ENCODE measurements at places on chromosomes 7 and 10.

- no peak for DNase-seq
These were observed 233.9 kb downstream of the ZNF248 start for GRCh38 chr10:37623506-37623905.

DNA sequence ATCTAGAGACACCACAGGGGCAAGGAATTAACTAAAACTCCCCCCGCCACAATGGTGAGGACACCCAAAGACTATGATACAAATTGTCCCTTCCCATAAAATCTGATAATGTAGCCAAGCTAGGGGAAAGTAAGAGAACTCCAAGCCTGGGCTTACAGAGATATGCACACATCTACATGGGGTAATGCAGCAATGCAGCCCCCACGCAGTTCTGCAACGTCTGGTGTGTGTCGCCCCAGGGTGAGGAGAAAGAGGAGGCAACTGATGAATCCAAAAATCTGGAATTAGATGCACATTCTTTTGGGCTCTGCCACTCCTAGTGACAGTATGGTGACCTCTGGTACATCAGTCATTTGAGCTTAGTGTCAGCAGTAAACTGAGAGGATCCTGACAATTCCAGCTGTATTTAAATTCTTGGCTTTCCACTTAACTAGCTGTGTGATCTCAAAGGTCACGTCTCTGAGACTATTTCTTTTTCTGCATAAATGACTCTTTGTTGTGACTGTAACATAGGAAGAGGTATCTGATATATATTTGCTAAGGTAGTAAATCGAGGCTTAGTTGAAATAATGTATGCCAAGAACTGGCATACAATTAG lies 51.5 kb downstream of the PIP4K2A start:
- DNase-seq, result no peak

- DNase-seq, result no peak
These were observed 30.5 kb upstream of the ARMC3 start for GRCh38 chr10:22897371-22897770.

DNA sequence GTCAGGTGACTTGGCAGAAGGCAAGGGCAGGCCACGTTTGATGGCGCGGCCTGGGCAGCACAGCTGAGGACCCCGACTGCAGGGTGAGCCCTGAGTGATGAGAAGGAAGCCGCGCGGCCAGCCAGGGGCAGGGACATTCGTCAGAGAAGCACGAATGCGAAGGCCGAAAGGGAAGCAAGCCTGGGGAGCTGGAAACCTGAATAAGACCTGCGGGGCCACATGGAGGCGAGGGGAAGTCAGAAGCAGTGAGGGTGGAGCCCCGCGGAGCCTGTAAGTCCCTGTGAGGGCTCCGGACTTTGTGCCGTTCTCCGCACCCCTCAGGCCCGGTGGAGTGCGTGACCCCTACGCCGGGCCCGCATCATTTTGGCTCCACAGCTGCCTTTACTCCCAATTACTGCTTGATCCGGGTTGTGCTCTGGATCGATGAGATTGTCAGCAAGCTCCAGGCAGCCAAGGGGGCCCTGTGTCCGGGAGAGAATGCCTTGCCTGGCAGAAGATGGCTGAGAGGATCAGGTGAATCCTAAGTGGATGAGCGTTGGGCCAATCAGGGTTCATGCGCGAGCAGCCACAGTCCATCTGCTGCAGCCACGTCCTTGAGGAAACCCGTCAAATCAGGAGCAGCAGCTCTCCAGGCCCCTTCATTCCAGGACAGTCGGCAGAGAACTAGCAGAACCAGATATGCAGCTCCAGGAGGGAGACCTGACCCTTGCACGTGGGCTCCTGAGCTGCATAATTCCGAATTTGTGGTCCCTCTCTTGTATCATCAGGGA lies 293.3 kb upstream of the SHH start:
- no peak for DNase-seq

- DNase-seq, result peak; percentile 27
These were observed 58.2 kb upstream of the YAE1 start for GRCh38 chr7:39507866-39508551.

DNA sequence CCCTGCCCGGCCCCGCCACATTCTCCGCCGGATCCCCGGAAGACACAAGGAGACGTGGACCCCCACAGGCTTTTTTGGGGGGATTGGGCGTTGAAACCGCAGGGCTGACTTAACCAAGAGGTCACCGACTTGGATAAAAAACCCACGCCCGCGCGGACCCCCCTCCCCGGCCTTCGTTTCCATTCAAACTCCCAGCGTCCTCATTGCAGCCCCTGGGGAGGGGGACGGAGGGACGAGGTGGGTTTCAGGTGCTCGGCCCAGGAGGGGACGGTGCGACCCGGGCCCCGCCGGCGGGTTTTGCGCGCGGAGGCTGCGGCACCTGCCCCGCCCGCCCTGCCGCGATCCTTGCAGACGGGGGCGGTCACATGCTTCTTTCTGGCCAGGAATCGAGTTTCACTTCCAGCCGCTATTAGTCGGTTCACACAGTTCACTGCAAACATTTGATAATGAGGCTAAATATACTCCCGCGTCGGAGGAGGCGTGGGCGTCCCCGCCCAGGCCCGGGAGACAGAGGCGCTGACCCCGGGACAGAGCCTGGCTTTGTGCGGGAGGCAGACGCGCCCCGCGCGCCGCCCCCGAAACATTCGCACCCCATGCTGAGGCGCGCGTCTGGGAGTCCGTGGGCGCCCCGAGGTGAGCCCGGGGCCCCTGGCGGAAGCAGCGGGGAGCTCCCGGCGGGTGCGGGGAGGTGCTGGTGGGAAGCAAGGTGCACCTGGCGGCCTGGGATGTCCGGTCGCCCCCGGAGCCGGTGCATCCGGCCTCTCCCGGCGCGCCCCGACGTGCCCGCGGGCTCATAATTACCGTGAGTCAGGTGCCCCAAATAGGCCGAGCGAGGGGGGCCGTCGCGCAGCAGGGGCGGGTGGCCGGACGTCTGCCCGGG lies 2.7 kb upstream of the PDGFA start:
- peak; percentile 78 for DNase-seq

DNA sequence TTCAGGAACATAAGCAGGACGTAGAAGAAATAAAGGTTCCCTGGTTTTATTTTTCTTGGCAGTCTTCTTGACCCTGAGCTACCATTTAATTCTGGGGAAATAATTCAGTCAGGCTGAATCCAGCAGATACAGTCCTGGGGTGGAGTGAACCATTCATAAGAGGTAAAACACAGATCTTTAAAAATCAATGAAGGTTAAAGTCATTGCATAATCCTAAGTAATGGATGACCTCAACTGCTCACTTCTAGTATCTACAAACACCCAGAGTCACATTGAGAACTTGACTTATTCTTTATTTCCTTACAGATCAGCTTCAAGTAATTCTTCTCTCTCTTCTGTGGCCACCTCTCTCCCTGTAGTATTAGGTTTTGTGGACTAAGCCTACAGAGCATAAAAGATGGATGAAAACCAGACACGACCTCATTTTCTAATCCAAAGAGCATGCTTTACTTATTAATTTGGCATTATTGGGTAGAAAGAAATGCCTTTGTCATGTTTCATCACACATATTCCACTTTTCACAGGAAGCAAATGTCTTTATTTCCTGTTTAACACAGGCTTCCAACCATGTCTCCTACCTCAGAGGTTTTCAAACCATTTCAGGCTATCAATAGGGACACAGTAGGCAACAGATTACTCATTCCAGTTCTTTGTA lies 182.3 kb upstream of the IMMP2L start:
- DNase-seq, result no peak

- DNase-seq, result no peak
These were observed 158.0 kb downstream of the TRIL start for GRCh38 chr7:28800150-28800549.

DNA sequence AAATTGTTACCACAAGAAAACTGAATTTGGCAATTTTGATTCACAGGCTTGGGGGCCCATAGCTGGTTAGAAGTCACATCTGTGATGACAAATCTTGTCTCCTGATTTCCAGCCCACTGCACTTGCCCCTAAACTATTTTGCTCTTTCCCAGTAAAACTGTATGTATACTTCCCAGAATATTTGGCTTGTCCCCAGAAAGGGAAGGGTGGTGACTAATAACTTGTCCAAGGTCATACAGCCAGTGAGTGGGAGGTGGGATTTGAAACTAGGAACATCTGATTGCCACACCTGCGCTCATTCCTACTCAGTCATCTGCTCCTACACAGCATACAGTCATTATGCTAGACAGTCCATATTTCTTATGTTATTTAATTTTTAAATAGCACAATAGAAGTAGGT lies 304.5 kb downstream of the SDHAF3 start:
- DNase-seq, result no peak

- no peak for DNase-seq
These were observed 45.5 kb upstream of the CYTH3 start for GRCh38 chr7:6317797-6318438.

- peak; percentile 25 for DNase-seq
These were observed 78.1 kb upstream of the CYTH3 start for GRCh38 chr7:6350433-6351058.

GRCh38 chr7:26348234-26348851 lies 56.7 kb downstream of the SNX10 start:
- no peak for DNase-seq

- no peak for DNase-seq
These were observed 221.0 kb downstream of the TWIST1 start for GRCh38 chr7:18896343-18896975.

GRCh38 chr10:93180482-93180931 lies 106.8 kb downstream of the CYP26A1 start:
- DNase-seq, result no peak

GRCh38 chr10:110483633-110484032 lies 14.1 kb upstream of the DUSP5 start:
- DNase-seq, result no peak

DNA sequence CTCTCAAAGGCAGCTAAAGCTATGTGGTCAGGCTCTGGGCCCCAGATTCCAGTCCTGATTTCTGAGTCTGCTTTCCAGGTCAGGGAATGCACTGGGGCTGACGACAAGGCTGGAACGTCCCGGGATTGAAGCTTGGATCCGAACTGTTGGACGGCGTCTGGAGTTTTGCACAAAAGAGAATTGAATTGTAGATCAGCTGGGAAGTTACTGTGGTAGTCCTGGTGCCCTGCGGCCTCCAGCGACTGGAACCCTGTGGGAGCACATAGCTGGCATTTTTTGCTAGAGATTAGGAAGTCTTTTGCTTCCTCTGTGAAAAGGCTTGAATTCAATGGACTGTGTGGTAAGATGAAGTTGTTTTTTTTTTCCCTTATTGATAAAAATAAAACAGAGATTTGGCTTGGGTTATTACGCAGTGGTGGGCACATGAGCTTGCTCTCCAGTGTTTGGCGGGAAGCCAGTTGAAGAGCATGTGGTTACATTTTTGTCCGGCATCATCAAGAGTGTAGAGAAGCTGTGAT lies at the start of gene HK1:
HK1 (plus strand) TSS at position 51 of the 518 bp plus-strand sequence.
- DNase-seq, result no peak

GRCh38 chr10:96416643-96417042 lies 57.8 kb upstream of the OPALIN start:
- no peak for DNase-seq

DNA sequence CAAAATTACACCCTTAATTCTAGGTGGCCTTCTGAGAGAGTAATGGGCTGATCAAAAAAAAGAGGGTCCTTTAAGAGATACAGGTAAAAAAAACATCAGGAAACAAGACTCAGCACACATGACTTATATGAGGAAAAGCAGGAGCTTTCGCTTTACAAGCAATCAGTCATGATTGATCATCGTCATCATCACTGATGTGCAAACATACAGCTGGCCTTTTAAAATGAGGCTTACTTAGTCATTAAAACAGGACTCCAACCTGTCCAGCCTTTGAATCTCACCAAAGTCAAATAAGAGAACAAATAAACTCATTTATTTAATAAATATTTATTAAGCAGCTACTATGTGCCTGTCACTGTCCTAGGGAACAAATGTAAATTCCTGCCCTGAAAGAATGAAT lies 255.3 kb downstream of the SKAP2 start:
- DNase-seq, result no peak

- DNase-seq, result no peak
These were observed 108.2 kb downstream of the ABCA13 start for GRCh38 chr7:48279420-48279819.

DNA sequence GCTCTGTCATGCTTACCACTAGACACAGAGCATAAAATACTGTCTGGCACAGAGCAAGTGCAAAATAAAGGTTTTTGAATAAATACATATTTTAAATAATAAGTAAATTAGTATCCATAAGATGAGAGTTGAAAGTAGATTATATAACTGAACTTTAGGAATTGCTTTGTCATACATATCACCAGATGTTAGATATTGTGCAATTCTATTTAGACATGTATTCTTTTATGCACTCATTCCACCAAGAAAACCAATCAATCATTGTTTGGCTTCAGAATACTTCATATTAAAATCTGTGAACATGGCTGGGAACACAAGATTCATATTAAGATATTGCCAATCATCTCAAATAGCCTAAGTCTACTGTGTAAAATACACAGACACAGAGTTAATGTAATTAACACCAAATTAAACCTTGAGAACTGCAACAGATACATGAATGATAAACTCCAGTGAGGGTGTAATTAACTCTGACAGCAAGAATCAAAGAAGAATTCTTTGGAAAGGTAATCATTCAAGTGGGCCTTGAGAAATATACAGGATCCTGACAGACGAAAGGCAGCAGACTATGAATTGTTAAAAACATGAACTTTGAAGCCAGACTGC lies 201.0 kb upstream of the PTN start:
- DNase-seq, result no peak

- no peak for DNase-seq
These were observed 23.0 kb downstream of the JCAD start for GRCh38 chr10:30036341-30036740.

DNA sequence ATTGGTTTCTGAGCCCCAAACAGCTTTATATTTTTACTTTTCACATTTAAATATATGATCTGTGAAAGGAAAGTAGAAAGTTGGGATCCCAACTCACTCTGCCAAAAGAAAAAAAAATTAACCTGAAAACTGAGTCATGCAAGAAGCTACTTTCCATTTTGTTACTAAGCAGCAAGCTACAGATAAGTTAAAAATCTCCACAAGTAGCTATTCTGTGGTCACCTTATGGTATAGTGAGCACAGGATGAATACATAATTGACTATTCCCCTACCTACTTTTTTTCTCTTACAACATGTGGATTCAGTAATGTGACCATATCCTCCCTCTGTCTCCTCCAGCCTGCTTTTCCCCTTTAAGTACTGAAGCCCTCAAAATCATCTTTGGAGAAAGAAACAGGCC lies 30.3 kb upstream of the CREB3L2 start:
- no peak for DNase-seq

GRCh38 chr7:112214883-112215282 lies 8.4 kb downstream of the ZNF277 start:
- DNase-seq, result no peak

All from B cell (primary cell).